ENCODE measurements at places on chromosomes 12 and 14.

DNA sequence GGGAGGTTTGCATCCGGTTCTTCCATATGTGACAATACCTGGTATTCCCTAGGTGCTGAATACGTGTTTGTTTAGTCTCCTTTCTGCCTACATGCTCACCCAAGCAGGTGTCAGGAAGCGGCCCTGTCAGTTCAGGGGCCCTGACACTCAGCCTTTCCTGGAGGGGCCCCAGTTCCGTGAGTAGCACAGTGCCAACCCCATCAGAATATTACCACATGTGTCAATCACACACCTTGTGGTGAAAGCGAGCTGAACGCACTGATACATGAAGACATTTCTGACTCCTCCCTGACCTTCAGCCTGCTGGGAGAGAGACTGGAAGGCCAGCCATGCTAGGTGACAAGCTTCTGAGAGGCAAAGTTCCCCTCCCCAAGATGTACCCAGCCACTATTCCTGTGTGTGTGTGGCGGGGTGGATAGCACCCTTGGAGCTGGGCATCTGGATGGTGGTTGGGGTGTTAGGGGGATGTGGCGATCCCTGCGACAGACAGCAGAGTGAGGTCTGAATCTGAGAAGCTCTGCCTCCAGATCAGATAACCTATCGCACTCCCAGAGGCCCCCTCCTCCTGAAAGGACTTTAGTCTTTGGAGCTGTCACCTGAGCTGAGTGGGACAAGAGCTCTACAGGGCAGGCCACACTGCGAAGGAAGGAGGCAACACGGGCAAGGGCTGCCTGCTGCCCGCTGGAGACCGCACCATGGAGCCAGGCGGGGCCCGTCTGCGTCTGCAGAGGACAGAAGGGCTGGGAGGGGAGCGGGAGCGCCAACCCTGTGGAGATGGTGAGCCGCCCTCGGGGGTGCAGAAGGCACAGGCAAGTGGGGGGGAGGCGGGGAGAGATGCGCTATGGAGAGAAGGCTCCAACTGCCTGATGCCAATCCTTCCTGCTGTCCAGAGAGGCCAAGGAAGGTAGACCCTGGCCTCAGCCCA, at the start of gene SOAT2:
TSS of gene SOAT2 (plus strand) at position 604 of the 925 bp plus-strand sequence. CDS start at position 696, 92 bp downstream.
- no peak for DNase-seq

- DNase-seq = no peak
These were observed 451.4 kb upstream of the PDE3A start for GRCh38 chr12:19916974-19917373.

- DNase-seq = no peak
These were observed 48.9 kb downstream of the C14orf132 start for GRCh38 chr14:96088074-96088473.

DNA sequence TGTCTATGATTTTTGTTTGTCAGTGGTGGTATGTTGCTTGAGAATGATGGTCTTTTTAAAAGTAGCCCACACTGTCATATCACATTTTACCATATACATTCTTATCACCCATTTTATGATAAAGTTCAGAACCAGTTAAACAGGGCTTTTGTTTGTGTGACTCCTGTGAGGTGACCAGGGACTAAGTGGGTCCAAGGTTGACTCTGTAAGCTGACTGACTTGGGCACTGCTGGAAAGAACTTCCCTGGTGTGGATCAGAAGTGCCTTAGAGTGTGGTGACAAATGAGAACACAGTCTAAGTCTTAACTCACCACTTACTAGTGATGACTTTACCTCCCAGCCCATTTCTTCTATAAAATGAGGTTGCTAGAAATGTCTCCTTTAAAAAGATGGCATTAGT, 52.6 kb downstream of the VRK1 start:
- no peak for DNase-seq

- no peak for DNase-seq
These were observed 165.5 kb downstream of the KIF21A start for GRCh38 chr12:39277416-39277815.

GRCh38 chr14:83379436-83379835, 1845.8 kb upstream of the SEL1L start:
- no peak for DNase-seq

GRCh38 chr14:96953087-96953874, 156.1 kb downstream of the VRK1 start:
- DNase-seq = no peak

DNA sequence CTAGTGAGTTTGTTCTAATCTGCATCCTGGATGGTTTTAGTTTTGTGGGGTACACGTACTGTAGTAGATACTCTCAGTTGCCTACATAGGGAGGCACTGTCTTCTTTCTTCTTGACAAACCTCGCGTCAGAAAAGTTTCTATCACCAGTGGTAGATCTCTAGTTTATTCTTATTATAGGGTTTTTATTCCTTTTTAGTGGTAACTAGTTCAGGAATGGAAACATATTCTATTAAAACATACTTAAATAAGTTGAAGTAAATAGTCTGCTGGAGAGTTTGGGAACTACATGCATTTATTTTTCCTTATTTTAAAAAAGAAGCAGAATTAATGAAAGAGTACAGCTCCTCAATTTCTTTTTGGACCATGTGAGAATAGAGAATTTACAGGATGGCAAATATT, 33.6 kb upstream of the OR9K2 start:
- DNase-seq = no peak

DNA sequence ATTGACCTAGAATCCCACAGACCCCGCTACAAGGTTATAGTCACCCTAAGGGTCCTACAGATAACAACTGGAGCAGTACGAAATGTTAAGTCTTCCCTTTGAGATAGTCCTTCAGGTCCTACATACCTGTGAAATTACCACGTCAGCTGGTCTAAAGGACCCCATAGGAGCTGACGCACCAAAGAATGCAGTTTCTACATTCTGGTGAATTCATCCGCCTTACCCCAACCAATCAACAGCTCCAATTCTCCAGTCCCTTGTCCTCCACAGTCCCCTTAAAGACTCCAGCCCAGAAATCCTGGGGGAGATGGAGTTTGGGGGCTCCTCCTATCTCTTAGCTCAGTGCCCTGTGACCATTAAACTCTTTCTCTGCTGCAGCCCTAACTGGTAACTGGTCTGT, 36.2 kb upstream of the PRMT8 start:
- no peak for DNase-seq

DNA sequence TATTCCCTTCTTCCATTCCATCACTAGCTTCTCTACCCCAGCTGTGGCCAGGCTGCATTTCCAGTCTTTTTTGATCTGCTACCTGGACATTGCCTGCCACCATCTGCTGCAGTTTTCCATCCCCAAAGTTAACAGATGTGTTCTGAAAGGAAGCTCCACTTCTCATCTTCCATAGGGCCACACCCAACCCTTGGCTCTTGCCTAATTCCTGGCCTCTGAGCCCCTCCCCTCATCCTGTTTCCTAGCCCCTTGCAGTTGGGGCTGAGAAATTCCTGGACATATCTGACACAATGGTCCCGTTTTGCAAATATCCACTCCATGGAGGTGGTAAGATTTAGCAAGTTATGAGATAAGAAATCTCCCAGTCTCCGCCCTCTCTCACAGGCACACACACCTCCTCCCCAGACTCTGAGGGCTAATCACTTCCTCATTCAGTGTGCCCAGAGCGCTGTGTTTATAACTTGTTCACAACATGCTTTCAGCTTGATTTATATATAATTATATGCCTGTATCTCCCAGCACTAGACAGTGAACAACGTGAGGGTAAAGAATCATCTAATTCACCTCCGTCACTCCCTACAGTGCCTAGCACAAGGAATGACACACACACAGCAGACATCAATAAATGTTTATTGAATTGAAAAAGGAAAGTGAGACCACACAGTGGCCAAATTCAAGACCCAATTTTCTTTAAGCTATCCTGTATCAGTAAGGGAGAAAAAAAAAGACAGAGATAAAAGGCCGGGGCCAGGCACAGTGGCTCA, 13.4 kb downstream of the SMUG1 start:
- DNase-seq = no peak

DNA sequence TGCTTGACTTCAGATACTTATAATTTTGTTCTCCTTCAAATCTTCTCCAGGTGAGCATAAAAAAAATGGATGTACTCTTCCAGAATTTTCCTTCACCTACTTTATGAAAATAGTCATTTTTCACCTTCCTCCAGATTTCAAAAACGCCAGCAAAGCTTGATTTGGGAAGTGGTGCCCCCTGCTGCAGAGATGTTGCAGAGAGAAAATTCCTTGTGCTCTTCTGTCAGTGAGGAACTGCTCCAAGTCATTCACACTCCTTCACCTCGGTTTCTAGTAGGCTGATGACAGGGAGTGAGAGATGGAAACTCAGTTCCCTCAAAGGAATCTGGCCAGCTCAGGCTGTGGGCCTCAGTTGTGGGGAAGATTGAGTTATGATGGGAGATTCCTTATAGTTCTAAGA, 24.2 kb upstream of the RNASE3 start:
- no peak for DNase-seq

DNA sequence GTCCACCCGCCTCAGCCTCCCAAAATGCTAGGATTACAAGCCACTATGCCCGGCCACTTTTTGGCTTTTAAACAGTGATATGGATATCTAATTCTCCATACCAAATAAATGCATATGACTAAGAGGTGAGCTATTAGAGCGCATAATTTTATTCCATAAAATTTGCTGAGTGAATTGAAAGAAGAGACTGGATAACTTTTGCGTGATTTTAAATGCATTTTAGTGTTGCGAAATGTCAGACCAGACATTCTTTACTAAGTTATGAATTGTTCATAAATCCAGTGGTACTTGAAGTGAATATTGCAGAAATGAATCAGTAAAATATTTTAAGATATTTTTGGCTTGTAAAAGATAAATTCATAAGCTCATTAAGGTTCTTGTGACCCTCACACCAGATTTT, 50.9 kb upstream of the DIP2B start:
- DNase-seq = no peak

GRCh38 chr12:92628476-92628875, 74.3 kb upstream of the PLEKHG7 start:
- DNase-seq = no peak

GRCh38 chr14:23206422-23207145, 23.1 kb upstream of the SLC7A8 start:
- DNase-seq = no peak

- no peak for DNase-seq
These were observed 14.9 kb downstream of the DCAF5 start for GRCh38 chr14:69137843-69138535.

GRCh38 chr14:22152903-22153302, 436.1 kb downstream of the DAD1 start:
- DNase-seq = no peak

DNA sequence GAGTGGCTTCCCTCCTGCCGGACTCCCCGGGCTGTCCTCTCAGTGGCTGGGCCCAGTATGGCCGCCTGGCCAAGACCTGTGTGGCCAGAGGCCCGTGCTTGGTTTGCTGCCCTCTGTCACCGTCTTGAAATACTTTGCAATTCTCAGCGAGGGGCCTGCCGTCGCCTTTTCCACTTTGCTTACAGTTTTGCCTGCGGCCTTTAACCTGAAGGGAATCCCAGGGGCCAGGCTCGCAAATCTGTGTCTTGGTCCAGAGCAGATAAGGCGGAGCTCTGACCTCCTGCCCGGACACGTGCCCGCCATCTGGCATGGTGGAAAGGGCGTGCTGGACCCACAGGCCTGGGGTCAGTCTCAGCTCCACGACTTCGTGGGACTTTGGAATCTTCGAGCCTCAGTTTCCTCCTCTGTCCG, 10.9 kb upstream of the AMN start:
- no peak for DNase-seq

DNA sequence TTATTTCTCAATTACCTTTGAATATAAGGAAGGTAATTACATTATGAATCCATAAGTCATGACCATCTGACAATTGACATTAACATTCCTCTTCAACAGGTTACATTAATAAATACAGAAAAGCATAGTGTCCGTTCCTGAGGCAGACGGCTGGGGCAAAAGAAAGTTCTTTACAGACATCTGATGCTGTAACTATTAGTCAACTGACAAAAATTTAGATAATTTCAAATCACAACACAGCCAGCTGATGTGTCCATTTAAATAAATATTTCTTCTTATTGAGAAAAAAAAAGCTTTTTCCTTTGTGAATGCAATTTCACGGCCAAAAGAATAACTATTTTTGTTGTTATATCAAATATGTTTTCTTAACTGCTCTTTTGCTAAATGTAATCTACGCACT, 9.2 kb upstream of the PYROXD1 start:
- no peak for DNase-seq

DNA sequence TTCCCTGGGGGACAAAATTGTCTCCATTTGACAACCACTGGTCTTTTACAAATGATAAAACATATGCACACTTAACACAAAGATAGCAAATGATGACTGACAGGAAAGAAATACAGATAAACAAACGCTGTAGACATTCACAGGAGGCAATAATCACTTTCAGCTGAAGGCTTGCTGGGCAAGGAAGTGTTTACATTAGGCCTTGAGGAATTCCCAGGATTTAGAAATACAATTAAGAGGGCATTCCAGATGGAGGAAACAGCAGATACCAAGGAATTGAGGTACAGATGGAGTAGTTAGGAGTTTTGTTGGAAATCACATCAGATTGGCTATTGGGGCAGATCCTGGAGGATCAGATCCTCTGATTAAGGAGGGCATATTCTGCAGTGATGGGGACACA, 93.9 kb downstream of the DYRK2 start:
- no peak for DNase-seq

GRCh38 chr14:23481362-23481970, 12.0 kb downstream of the NGDN start:
- no peak for DNase-seq

DNA sequence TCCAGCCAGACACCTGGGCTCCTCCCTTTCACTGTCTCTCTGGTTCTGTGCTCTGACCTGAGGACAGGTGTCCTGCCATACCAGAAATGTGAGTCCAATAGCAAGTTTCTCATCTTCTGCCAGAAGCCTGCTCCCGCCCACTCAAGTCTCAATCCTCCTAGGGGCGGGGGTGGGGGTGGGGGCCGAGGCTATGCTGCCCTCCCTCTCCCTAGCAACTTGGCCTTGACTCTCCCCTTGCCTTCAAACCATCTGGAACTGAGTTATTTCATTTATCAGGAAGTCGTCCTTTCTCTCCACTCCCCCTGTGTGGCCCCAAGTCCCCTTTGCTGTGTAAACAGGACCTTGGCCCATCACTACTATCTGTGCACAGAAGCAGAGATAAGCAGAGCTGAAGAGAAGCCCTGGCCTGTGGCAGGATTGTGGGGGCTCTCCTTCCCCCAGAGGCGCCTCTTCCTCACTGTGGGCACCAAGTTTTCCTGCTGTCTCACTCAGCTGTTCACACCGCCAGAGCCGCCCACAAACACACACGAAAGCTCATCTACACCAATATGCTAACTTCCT, 117.1 kb downstream of the DPF3 start:
- DNase-seq = no peak

DNA sequence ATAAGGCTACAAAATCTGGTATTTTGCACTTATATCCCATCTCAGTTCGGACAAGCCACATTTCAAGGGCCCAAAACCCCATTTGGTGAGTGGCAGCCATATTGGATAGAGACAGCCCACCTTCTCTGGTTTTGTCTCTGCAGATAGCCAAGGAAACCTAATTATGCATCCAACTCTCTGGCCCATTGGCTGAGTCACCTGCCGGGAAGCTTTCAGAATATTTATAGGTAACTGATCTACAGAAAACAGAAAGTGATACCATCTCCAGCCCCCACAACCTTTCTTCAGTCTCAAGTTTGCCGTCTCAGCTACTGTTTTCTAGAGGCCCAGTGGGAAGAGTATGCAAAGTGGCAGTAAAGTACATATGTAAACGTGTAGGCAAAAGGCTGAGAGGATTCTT, 33.7 kb upstream of the PPP1CC start:
- no peak for DNase-seq

- no peak for DNase-seq
These were observed 29.4 kb downstream of the ELK3 start for GRCh38 chr12:96223411-96224218.
